NCI-H446 treated with DMSO at 0.1 percent for 48 hours (cell line): ENCODE measurements at places on chromosomes 7 and 10.

- no peak for DNase-seq
Measured at GRCh38 chr10:123100030-123100762, 35.6 kb upstream of the HMX3 start.

DNA sequence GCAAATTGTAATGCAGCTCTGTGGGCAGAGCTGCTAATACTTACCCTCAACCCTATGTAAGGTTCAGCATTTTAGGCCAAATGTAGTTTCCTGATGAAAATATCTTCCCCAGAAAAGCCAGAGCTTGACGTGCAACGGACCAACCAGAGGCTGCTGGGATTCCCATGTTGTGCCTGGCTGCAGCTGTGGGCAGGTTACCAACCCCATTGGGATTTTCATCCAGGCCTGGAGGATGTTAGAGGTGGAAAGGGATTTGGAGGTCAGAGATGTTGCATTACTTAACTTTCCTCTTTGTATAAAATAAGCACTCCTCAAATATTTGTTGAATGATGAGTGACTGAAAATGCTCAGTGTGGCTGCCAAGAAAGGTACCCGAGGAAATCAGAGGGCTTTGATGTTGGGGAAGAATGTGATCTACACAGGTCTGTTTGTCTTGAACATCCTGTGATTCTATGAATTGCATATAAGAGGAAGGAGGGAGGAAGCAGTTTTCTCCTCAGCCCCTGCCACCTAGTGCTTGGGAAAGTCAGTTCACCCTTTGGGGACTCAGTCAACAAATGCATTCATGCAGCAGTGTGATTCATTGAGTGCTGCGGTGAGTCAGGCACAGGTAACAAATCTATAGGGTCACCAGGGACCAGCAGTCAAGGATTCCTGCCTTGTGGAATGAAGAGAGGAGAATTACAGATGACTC lies 487.2 kb downstream of the RPS24 start:
- no peak for DNase-seq

DNA sequence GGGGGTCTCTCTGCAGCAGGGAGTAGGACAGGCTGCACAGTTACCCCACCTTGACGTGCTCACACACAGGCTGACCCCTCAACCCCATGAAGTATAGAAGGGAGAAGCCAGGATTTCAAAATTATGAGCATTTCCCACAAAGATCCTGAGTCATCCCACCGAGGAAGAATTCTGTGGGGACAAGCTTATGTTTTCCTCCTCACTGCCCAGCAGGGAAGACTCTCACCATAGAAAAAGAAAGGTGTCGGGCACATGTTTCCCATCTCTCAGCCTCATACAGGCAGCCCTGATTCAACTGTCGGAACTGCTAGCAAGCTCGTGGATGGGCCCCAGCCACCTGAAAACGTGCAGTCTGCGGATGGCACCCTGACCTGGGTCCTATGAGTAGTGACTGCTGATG lies 499.7 kb upstream of the MKI67 start:
- DNase-seq: no peak

DNA sequence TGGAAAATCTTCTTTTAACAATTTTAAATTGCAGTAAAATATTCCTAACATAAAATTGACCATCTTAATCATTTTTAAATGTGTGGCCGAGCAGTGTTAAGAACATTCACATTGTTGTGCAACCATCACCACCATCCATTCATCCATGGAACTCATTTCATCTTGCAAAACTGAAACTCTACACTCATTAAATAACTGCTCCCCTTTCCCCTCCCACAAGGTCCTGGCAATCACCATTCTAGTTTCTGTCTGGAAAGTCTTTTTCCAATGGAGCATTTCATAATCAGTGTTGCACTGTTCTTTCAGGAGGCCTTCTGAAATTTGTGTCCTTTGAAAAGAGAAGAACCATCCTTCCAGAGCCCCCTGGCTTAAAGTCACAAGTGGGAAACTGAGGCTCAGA lies 233.1 kb downstream of the PLXNA4 start:
- DNase-seq: no peak

- DNase-seq: no peak
Measured at GRCh38 chr10:119715628-119716505, 10.0 kb upstream of the INPP5F start.

- DNase-seq: no peak
Measured at GRCh38 chr10:35324196-35324595, 12.1 kb upstream of the CCNY start.

- no peak for DNase-seq
Measured at GRCh38 chr10:96772196-96772595, 51.9 kb upstream of the PIK3AP1 start.

GRCh38 chr7:98394377-98394836 lies 6.5 kb downstream of the BAIAP2L1 start:
- DNase-seq: peak; percentile 21

- no peak for DNase-seq
Measured at GRCh38 chr10:119575506-119575905, 21.3 kb downstream of the TIAL1 start.

DNA sequence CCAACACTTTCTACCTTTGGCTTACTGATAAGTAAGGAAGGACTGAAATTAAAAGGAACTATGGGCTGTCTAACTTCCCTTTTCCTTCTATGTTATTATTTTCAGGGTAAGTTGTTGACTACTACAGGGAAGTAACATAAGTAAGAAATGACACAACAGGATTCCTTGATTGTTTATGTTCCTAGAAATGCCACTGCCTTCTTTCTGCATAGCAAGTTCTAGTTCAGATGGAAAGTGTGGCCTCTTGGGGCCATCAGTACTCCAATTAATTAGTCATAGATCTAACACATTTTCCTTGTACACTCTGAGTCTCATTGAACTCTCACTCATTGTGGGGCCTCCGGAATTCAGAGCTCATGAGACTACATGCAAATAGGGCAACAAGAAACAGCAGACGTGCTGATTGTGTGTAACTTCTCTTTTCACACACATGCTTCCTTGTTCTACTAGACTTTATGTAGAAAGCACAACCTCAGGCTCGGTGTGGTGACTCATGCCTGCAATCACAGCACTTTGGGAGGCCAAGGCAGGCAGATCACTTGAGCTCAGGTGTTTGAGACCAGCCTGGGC lies 35.3 kb upstream of the HIBADH start:
- DNase-seq: no peak

DNA sequence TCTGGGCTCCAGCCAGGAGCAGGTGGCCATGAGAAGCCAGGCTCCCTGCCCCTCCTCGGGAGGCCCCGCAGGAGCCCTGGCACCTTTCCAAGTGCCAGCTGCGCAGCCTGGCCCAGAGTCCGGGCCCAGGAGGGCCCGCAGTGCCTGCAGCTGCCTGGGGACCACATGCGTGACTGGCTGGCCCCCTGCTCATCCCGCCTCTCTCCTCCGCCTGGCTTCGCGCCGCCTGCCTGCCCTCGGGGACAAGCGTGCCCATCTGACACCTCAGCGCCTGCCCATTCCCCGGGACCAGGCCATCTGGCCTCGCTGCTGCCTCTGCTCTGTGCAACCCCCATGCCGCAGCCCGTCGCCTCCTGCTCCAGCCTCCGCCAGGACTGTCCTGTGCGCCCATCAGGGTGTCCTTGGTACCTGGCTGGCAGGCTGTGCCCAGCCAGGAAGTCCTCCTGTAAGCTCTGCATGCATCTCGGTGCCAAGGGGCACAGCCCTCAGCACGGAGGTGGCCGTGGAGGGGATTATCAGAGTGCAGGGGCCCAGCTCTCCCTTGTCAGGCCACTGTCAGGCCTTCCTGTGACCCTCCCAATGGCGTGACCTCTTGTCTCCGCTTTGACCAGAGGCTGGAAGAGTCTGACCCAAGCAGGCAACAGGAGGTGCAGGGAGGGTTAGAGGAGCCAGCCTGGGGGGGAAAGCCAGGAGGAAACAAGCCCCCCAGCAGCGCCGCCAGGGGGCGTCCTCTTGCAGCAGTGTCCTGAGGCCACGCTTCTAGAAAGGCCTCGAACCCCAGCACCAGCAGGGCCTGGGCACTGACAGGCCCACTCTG lies 50.5 kb downstream of the TMEM209 start:
- peak; percentile 89 for DNase-seq

- DNase-seq: no peak
Measured at GRCh38 chr10:98528805-98529183, 82.1 kb upstream of the HPS1 start.

DNA sequence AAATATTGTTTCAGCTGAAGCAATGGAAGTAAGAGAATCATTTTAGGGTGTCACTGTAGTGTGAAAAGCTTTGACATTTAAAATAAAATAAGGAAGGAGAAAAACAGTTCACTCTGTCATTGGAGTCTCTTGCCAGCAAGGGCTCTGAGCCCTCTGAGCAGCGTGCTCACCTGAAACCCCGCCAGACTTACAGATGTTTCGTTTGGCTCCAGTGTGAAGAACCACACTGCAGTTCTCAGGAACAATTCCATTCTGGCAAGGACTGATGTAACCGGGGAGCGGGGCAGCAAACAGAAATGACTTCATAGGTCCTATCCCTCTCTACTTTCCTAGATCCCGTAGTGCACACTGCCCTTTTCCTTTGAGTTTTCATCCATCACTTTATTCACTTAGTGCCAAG lies 164.3 kb downstream of the CELF2 start:
- DNase-seq: peak; percentile 15

GRCh38 chr10:10830293-10830986 lies 187.2 kb upstream of the CELF2 start:
- no peak for DNase-seq

- DNase-seq: no peak
Measured at GRCh38 chr7:124672011-124672410, 93.6 kb downstream of the GPR37 start.

DNA sequence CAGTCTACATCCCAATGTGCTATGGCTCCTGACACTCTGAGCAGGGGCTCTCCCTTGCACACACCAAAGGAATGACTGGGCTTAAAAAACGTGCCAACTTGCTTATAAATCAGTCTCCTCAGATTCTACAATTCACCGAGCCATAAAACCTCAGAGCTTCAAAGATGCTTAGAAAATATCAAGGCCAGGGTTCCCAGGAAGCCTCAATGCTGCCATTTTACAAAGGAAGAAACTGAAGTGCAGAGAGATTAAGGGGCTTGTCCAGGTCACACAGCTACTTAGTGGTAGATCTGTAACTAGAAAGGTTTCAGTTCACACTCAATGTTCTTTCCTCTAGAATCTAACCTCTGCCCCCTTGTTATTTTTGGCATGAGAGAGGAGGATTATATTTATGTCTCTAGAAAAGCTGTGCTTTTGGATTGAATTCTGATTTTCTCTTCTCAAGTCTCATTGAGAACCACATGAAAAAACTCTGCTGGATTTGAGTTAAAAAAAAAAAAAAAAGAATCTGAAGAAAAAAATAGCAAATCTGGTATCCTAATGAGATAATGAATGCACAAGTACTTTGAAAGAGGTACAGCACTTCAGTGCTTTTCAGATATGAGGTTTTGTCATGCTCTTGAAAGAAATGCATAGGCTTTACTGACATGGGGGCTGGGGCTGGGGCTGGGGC lies 22.3 kb upstream of the TSPAN33 start:
- DNase-seq: no peak

DNA sequence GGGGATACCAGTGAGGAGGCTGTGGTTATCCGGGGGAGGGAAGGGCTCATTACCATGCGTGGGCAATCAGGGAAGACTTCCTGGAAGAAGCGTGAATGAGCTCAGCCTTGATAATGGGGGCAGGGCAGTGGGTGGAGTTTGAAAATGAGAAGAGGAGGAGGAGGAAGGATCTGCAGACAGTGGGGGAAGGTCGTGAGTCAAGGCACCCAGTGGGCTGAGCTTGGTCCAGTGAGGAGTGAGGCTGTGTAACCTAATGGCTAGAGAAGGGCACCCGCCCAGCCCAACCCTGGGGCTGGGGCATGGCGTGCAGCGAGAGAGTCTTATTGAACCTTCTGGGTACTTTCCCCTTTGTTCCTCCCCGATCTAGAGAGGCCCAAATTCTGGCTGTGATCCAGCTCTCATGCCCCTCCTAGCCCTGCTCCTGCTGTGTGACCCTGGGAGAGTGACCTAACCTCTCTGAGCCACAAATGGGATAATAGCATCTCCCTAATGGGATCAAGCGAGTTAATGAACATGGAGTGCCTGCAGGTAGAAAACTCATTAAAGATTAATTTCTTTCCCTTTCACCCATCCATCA lies 31.5 kb downstream of the CLIP2 start:
- no peak for DNase-seq

- DNase-seq: no peak
Measured at GRCh38 chr7:79281426-79281825, 172.0 kb downstream of the MAGI2 start.

DNA sequence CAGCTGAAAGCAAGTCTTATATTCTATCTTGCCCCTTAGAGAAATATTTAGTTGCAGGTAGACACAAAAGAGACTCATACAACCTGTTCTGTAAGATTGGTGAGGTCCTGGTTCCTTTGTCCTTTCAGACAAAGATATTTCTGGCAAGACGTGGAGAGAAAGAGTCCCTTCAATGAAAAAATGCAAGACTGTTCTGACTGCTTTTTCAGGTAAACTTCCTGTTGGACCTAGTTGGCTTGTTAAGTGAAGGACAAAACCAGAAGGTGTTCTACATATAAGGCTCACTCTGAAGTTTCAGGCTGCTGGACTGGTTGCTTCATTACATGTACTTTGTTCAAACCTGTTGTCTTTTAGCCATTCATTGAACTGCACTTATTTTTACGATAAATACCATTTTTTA lies 119.0 kb upstream of the PTPRZ1 start:
- no peak for DNase-seq

- no peak for DNase-seq
Measured at GRCh38 chr7:158322616-158323530, 264.8 kb downstream of the PTPRN2 start.

DNA sequence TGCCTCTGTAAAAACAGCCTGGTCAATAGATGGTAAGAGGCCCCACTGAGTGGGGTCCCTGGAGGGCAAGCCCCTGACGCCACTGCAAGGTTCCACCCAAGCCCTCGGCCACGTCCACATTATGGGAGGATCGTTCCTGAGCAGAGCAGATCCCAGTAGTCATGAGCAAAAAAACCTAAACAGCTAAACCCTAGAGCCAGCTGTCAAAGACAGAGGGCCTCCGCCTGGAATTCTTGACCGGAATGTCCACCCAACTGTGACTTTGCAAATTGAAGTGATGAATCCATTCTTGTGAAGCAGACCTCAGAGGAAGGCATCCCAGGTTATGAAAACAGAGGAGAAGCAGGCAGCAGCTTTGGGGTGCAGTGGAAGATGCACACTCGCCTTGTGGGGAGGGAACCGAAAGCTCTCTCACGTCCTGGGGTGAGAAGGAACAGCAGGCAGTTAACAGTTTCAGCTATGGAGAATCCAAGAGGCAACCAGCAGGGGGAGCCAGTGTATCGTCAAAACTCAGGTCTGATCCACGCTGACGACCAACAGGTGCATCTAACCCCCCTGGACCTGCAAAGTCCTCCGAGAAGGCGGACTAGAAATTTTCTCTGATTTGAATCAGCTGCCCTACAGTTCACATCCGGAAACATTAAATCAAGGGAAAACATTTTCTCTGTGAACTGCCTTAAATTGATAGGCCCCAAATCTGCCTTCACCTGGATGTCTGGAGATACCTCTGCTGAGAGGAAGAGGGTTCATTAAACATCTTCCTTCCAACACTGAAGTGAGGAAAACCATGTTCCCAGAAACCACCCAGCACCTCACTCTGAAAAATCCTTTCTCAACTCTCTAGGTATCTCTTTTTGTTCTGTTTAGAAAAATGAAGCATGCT lies 139.1 kb upstream of the PFKP start:
- no peak for DNase-seq

- DNase-seq: no peak
Measured at GRCh38 chr7:132437730-132438129, 138.5 kb downstream of the PLXNA4 start.
